Coronary artery (tissue), 2 donors: ENCODE measurements at places on chromosomes 5 and 9.

DNA sequence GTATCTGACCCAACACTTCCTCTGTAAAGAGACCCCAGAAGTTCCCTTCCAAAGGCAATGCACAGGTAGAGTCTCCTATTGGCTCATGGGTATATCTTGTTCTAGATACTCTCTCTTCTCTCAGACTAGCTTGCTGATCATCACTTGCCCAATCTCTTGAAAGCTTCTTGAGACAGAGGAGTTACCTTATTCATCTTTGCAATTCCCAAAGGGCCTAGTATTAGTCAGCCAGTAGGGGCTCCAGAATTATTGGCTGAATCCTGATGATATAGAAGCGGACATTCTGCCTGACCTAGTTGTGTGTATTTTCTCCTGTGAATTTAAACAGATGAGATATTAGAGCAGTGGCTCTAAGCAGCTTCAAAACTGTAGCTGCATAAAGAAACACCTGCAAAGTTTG is 304.0 kb upstream of the KLF4 start:
- DNase-seq: no peak

DNA sequence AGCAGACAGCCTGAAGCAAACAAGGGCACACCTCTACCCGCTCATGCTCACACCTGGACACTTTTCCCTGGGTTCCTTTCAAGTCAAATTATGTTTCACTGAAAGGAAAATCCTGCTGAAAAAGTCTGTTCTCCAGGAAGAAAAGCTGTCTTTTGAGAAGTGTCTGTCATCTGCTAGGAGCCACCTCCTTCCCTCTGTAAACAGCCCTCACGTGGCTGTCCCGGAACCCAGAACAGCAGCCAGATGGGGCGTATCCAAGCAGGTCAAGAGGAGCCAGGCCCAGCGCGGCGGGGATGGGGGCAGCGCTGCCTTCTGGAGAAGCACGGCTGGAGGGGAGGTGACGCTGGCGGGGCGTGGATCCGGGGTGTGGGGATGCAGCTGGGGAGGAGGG is at the start of gene PNPLA7:
TSS of gene PNPLA7 (minus strand) at position 172 of the 391 bp plus-strand sequence. CDS start 205 bp downstream, outside the sequence.
- peak; percentile 92 for DNase-seq

DNA sequence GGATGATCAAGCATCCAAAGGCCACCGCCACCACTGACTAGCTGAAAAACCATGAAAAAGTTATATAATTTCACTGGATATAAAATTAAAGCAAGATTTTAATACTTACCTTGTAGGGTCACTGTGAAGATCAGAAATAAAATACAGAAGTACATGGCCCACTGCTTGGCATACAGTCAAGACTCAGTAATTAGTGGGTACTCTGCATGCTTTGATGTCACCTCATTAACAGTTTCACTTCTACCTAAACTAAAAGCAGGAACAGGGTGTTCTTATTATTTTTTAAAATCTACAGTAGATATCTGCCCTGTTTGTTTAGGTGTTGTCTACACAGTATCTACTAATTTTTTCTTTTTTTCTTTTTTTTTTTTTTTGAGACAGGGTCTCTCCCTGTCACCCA is 66.4 kb downstream of the NFIB start:
- no peak for DNase-seq

DNA sequence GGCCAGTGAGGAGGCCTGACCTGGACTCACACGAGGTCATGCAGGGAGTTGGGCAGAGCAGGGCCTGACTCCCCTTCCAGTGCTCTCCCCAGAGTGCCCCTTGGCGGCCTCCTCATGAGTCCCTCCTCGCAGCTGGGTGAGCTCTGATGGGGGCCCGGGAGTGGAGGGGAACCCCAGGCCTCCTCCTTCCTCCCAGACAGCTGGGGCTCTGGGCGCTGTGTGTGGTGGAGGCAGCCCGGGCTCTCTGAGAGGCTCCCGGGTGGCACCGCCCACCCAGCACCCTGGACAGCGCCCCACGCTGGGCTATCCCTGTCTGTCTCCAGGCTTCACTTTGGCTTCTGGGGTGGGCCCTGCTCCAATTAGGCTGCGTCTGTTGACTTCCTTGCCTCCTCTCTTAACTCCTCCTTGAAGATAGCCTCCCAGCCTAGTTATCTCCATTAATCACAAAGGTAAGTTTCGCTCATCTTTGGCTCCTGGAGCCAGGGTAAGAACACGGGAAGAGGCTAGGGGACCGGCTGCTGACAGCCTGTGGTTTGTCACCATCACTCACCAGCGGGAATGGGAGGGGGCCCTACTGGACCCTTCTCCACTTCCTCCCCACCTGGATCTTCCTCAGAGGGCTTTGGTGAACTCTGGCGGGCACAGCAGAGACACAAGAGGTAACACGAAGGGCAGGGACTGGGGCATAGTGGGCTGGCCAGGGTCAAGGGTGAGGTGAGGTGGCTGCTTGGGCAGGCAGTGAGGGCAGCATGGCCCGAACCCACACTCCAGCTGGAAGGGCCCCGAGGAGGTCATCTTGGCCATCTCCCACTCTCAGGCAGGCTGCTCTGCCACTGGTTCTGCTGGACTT is 13.1 kb downstream of the PSD2 start:
- DNase-seq: no peak

DNA sequence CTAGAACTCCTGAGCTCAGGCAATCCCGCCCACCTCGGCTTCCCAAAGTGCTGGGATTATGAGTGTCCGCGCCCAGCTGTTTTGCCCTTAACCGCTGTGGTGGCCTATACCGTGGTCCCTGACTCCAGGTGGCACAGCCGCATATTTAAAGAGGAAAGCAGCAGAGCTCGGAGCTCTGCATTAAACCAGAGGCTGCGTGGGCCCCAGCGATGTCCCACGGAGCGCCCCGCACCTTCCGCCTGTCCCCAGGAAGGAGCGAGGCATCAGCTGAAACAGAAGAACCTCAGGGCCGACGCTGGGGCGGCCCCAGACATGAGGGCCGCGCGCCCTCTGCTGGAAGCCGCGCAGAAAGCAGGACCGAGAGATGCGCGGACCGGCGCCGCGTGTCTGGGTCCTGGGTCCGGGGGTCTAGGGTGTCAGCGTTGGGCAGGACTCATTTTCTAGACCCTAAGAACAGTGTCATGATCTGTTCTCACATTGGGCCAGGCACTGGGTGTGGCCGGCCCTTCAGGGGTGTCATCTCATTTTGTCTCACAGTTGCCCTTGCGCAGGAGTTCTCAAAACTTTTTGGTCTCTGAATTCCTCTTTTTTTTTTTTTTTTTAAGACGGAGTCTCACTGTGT is 37.7 kb downstream of the LAMC3 start:
- no peak for DNase-seq

GRCh38 chr5:161301586-161301985 is 244.9 kb downstream of the GABRB2 start:
- no peak for DNase-seq

- DNase-seq: no peak
Measured at GRCh38 chr9:97412626-97413385, 910 bp downstream of the TDRD7 start.

GRCh38 chr5:2442496-2443354 is 308.8 kb downstream of the IRX2 start:
- DNase-seq: no peak

DNA sequence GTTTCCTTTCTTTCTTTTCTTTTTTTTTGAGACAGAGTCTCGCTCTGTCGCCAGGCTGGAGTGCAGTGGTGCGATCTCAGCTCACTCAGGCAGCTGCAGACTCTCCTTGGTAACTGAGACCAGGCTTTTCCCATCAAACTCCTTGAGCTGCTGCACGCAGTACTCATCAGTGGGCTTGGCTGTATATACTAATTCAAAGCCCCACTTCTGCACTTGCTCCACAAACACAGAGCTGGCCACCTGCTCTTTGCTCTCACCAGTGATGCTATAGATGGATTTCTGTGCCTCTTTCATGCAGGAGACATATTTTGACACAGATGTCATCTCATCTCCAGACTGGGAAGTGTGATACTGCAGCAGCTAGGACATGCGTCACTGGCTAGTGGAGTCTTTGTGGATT is 252.7 kb downstream of the AP3B1 start:
- no peak for DNase-seq

- DNase-seq: no peak
Measured at GRCh38 chr9:131840220-131840619, 100.3 kb upstream of the RAPGEF1 start.

- no peak for DNase-seq
Measured at GRCh38 chr9:128056887-128057723, 10.0 kb downstream of the NAIF1 start.

DNA sequence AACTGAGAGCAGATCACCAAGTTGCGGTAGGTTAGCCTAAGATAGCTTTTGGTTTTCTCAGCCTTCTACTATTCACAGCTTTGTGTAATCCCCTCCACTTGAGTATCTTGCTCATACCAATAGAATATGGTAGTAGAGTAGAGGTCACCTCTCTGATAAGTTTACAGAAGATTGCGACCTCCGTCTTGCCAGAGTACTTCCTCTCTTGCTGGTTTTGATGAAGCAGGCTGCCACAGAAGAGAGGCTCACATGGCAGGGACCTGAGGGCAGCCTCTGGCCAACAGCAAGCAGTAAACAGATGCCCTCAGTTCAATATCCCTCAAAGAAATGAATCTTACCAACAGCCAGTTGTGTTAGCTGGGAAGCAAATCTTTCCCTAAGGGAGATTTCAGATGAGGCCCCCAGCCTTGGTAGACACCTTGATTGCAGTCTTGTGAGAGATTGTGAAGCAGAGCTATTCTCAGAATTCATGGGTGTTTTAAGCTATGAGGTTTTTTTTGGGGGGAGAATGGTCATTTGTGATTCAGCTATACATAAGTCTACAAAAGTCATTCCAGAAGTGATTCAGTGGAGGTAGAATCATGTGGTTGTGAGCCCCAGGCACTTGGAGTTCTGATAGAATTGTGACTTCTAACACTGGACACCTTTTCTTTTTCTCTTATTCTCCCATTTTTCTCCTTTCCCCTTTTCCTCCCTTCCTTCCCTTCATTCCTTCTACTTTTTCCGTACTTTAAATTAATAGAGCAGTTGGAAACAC is 22.7 kb upstream of the CDKN2B start:
- no peak for DNase-seq

GRCh38 chr5:55480781-55481180 is 54.0 kb downstream of the PLPP1 start:
- DNase-seq: no peak

DNA sequence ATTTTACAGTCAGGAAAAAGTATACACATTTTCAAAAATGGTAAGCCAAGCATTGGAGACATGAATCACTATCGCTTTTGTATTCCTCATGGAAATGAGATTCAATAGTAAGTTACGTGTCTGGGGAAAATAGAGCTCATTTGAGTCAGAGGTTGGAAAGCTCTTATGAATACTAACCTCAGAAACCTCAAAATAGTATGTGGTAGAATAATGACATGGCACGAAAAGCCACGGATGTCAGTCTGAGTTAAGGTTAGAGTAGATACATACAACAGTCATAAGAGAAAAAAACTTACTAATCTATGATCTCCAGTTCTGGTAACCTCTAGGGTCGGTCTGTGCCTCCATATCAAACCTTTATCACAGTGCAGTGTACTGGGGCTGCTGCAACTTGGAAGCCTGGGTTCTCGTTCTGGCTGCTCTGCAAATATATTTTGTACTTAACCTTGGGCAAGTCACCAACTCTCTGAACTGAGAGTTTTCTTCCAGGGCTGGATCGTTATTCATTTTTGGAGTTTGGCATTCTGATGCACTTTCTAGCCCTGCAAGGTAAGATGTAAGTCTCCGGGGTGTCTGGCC is 31.8 kb downstream of the MAP1B start:
- no peak for DNase-seq
